ENCODE measurements at places on chromosomes 16 and 17.

DNA sequence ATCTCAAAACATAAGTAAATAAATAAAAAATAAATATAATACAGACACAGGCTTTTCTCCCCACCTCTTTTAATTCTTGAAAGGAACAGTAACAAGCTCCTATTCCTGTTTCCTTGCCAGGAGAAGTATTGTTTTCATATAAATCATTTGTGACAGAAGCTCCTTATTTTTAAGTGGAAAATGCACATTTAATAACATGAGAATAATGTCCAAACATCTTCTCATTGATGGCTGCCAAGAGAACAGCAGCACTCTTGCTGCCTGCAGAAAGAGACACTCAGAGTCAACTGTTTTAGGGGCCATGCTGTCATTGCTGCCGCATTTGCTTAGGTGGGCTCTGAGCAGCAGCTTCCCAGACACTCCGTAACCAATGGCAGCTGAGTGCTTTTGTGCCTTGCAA lies 580.1 kb downstream of the WWOX start:
- no peak for DNase-seq

DNA sequence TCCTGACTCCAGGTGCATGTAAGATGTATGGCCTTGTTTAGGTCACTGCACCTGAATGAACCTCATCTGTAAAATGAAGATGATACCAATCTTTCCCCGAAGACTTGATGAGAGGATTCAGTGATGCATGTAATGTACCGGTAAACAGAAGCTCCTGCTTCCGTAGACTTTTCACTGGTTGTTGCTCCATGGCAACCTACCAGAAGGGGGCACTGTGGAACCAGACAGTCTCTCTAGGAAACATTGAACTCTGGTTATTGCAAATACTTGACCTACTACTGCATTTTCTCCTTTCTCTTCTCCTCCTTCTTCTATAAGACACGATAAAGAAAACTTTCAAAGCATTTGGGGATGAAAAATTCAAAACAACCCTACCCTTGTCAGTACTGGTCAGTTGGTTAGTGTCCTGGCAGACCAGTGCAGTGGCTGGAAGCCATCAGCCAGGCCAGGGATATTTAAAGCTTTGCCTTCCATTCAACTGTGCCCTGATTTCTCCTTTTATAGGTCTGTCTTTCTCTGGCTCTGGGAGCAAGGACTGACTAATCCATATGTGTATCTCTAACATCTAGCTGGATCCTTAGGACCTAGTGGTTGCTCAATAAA lies 667.4 kb upstream of the SALL1 start:
- DNase-seq, result peak; percentile 32

DNA sequence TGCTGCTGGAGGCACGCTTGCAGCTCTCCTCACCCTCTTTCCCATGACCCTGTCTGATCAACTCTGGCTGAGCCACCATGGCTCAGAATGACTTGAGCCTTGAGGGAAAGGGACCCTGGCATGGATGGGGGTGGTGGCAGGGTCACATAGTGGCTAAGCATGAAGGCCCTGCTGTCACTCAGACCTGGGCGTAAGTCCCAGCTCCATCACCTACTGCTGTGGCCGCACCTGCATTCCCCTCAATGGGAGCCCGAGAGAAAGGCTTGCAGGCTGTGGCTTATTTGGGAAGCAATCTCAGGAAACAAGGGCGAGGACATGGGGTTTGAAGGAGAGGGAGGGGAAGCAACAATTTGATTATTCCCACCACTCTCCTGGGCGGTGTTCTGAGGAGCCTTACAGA lies 17.7 kb upstream of the RAP1GAP2 start:
- no peak for DNase-seq

DNA sequence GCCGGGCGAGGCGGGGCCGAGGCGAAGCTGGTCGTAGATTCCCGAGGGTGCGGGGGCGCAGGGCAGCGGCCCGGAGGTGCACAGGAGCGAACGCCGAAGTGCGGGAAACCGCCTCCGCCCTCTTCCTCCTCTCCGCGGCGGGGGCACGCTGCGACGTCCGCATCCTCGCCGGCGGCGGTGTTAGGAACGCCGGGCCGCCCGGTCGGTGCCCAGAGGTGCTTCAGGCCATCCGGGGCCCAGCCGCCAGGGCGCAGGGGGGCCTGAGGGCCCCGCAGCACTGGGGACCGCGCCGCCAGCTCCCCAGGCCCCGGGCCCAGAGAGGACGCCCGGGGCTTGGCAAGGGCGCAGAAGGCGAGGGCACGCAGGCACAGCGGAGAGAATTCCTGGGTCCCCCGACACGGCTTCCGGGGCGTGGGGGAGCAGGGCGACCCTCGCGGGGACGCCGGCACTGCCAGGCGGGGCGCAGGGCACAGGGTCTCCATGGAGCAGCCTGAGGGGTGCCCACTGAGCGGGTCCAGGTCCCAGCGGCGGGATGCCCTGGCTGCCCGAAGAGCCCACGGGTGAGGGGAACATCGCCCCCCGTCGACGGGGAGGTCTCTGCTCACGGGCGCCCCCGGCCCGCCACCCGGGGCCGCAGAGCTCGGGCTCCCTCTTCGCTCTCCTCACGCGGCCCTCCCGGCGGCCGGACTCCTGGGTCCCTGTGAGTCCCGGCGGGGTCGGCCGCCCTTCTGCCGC lies 576 bp downstream of the EPOP start:
- peak; percentile 54 for DNase-seq

GRCh38 chr17:45260204-45260783 lies 1.6 kb downstream of the SPATA32 start:
- no peak for DNase-seq

DNA sequence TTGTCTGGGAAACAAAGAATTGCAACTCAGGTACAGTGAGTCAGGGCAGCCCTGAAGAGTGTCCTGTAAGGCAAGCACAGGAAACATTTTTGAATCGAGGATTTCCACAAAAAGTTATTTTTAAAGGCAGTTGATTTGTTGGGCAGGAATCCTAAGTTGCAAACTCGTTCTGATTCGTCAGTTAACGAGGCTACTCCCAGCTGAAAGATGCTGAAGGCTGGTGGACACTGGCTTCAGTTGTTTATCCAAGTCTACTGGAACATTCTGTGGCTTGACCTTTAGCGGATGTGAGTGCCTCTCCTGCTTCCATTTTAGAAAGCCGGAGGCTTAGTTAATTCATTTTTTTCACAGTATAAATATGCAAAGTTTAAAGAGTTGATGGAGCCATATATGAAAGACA lies 84.2 kb downstream of the KCNJ12 start:
- DNase-seq, result no peak

GRCh38 chr16:12753203-12754023 lies 50.3 kb downstream of the CPPED1 start:
- DNase-seq, result no peak

DNA sequence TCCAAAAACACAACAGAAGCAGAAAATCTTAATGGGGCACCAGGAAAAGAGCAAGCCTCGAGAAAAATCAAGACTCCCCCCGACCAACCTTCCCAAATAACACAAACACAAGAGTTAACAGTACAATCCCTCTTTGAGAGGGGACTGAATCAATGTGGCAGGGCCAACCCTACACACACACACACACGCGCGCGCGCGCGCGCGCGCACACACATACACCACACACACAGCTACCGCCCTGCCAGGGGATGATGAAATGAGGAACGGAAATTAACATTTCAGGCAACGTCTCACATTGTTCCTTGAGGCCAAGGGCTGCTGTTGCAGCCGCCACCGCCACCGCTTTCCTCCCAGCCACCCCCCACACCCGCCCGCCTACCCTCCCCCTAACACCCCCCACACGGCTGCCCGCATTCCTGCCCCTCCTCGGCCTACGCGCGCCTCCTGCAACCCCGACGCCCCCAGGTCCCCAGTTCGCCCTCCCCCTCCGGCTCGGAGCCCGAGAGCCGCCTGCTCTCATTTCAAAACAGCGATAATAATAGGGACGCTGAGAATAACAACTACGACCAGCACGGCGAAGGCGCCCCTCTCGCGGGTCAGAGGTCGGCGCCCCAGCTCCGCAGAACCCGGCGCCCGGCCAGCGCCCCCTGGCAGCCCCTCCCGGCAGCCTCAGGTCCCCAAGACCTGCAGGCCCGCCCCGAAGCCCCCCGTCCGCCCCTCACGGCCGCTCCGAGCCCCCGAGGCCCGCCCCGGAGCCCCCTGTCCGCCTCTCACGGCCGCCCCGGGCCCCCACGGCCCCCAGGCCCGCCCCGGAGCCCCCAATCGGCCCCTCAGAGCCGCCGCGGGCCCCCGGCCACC lies 1.1 kb downstream of the ANKRD11 start:
- peak; percentile 93 for DNase-seq

GRCh38 chr17:72569148-72569946 lies 448.5 kb downstream of the SOX9 start:
- DNase-seq, result no peak

DNA sequence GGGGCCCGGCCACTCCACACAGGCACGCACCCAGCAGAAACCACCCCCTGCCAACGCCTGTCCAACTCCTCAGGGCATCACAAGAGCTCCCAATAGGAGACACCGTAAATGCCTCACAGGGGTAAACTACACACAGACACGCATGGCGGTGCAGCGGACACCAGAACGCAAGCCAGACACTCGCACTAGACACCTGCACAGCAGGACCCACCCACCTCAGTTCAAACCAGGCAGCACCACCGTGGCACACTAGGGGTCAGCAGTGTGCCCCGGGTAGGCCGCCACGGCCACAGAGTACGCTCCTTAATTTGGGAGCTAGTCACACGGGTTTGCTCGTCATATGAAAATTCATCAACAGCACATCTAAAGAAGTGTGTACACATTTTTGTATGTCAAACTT lies 3.4 kb downstream of the SLC38A10 start:
- peak; percentile 83 for DNase-seq

DNA sequence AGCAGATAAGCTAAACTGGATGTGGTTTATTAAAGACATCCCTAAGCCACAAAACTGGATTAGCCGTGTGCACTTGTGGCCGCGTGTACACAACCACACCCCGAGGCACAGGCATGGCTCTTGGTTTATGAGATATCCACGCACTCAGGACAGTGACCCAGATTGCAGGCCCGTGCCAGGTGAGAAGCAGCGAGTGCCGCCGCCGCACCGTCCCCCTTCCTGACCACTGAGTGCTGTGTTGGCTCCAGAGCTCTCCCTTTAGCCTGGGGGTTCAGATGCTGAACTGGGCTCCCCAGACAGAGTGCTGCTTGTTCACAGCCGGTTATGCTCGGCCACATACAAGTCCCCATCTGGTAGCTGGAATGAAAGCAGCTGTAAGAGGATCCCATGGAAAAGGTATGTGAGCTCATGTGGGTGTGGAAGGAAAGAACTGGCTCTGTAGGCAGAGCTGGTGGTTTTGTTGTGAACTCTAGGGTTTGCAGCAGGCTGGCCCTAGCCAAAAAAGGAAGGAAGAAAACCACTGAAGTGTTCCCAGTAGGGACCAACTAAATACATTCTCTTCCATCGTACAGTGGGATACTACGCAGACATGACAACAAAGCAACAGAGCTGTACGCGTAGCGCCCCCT lies 29.5 kb downstream of the KNOP1 start:
- no peak for DNase-seq

Data from activated CD4-positive, alpha-beta T cell treated with anti-CD3 and anti-CD28 coated beads, Interleukin-2, Interleukin-6, amounts not matched to agents 100 ng/mL and 50 ng/mL, durations not matched to agents 16 hours and 8 hours (primary cell).